ENCODE measurements at places on chromosomes 6 and 20.

GRCh38 chr6:35590622-35591066 is 77.9 kb upstream of the TULP1 start:
- DNase-seq = no peak

- DNase-seq = no peak
Observed at GRCh38 chr6:116682334-116682712, 1.3 kb downstream of the KPNA5 start.

DNA sequence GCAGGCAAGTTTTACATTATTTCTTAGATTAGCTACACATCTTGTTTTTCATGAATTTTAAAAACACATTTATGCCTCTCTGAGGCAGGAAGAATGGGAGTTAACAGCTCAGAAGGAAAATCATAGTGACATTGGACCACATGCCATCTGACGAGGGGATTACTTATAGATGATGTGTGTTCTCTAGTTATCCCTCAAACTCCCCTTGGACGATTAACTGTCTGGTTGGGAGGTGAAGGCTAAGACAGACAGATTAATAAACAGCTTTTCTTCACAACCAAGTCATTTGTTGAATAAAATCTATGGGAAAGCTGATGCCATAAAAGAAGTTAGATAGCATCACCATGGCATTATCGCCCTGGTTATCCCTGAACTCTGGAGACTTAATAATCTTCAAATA is 80.0 kb upstream of the PREP start:
- DNase-seq = no peak

GRCh38 chr20:62838128-62838891 is 21.5 kb downstream of the COL9A3 start:
- no peak for DNase-seq

DNA sequence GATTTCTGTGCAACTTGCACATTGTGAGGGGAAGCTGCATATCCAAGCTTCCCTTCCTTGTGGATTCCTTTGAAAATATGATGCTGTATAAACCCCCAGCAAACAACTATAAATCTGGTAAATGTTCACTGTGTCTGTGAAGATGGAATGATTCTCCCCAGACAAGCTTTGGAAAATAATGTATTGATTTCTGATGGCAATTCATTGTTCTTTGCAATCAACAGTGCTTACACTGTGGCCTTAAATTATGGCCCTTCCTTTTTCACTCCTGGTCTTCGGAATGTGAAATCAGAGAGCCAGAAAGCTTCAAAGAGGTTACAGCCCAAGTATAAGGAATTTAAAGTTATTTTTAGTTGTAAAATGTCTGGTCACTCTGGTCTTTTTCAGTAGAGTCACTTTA is 308.8 kb downstream of the CBLN4 start:
- no peak for DNase-seq
